Stimulated activated CD8-positive, alpha-beta memory T cell treated with anti-CD3 and anti-CD28 coated beads, Interleukin-12 subunit alpha, Interleukin-12 subunit beta, amount 100 ng/mL, for 4 hours (primary cell): ENCODE measurements at places on chromosomes 16 and 17.
A peak's percentile ranks its signal among the peaks of the same experiment; 100 is the strongest.

- no peak for DNase-seq
Observed at GRCh38 chr16:19997734-19998133, 76.0 kb downstream of the GPR139 start.

DNA sequence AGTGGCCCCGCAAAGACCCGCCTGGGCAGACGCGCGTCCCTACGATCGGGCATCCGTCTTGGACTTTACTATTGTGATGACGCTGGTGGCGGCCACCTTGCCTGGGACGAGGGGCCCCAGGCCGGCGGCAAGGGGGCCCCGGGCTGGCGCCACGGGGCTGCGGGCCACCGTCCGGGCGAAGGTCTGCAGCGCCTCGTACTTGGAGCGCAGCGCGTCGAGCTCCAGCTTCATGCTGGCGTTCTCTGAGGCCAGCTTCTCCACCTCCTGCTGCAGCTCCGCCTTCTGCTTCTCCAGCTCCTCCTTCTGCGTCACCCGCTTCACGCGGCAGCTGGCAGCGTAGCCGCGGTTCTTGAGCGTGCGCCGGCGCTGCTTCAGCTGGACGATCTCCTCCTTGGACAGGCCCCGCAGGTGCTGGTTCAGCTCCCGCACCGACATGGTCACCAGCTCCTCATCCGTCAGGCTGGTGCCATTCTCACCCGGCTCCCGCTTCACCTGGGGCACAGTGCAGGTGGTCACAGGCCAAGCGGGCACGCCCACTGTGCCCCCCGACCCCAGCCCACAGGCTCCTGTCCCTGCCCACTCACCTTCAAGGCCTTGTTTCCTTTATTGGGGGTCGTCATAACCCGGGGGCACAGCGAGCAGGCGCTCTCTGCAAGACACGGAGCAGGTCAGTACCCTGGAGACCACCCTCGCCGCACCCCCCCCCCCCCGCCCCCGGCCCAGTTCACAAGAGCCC is 4.8 kb upstream of the SIRT7 start:
- no peak for DNase-seq

DNA sequence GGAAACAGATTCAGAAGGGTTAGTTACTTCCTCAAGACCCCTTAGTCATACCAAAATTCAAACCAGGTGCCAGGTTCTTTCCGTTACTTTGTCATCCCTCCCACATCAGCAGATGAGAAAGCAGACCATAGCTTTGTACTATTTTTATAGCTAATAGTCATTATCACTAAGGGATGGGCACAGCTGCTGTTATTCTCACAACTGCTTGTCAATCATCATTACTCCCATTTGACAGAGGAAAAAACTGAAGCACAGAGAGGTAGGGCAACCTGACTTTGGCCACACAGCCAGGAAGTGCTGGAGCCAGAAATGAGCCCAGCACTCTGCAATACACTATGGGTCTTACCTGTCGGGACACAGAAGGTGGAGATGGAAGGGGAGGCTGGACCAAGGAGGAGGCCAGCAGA is 30.0 kb downstream of the TEKT5 start:
- no peak for DNase-seq

DNA sequence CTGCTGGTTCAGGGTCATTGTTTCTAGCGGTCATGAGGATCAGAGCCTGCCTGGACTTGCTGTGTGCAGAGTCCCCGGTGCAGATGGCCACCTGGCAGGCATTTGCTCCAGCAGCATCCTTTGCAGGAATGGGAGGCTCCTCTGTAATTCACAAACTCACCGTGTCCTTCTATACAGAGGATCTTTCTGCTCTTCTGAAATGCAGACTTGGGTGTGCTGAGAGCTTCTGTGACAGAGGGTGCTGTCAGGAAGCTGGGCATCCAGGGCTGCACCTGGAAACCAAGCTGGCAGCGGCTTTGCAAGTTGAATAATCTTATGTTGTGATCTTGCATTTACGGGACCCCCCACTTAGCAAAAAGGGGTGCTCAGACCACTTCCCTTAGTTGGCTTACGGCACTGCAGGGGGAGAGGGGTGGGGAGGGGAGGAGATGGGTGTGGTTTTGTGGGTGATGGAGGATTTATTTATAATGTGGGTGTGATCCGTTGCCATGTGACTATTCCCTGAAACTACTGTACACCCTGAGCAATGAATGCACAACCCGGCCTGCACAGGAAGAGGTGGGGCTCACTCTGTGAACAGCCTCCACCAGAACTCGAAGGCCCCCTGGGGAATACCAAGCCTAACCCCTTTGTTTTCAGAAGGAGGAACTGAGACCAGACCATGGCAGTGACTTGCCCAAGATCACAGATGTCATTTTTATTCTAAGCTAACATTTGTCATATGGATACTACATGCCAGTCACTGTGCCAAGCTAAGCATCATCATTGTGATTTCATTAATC is 178.3 kb downstream of the PRKCB start:
- peak; percentile 23 for DNase-seq

DNA sequence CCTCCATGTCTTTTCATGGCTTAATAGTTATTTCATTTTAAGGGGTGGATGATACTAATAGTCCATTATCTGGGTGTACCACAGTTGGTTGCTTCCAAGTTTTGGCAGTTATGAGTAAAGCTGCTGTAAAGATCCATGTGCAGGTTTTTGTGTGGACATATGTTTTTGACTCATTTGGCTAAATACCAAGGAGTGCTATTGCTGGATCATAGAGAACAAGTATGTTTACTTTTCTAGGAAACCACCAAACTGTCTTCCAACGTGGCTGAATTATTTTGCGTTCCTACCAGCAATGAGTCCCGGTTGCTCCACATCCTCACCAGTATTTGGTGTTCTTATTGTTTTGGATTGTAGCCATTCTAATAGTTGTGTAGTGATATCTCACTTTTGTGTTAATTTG is 181.9 kb downstream of the SPECC1 start:
- DNase-seq = no peak

DNA sequence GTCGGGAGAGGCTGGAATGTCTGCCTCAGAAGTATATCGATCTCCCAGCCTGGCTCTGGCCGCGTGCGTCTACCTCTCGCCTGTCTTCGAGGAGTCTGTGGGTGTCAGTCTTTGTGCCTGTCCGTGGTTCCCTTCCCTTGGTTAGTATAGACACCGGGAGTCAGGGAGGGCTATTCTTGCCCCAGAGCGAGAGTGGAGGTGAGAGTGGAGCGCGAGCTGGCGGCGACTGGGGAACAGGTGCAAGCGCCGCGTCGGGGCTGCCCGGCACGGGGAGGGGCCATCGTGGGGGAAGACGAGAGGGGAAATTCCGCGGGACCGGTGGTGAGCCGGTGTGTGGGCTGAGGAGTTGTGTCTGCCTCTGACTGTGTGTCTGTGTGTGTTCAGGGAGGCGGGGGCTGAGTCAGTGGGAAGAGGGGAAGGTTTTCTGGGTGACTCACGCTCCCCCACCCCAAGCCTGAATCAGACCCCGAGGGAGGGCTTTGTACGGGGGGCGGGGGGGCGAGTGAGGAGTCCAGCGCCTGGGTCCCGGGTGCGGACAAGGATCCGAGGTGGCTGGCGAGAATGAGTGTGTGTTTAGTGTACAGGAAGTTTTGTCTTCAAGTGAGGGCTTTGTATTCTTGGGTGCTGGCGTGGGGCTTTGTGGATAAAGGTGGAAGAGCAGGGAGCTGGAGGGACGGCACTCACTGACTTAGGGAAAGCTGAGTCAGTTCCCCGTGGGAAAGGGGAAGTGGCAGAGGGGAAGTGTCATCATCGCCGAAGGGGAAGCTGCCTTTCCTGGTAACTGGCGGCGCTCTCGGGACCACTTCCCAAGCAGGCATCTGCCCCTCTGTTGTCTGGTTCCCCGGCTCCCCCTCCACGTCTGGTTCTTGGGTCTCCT is 8.6 kb downstream of the KDM6B start:
- DNase-seq = peak; percentile 97

DNA sequence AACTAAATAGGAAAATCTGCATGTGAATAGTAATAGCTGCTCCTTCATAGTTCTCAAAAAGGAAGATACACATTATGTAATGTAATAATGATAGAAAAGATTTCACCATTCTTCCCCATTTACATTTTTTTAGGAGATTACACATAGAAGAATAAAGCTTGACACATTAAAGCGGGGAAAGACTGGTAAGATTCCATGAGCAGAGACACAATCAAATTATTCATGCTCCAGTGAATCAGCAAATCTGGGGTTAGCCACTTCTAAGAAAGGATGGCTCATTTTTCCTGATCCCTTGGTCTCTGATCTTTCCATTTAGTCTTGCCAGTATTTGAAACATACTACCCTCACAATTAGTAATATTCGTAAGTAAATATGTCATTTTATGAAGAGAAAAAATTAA is 81.9 kb downstream of the CA4 start:
- no peak for DNase-seq

DNA sequence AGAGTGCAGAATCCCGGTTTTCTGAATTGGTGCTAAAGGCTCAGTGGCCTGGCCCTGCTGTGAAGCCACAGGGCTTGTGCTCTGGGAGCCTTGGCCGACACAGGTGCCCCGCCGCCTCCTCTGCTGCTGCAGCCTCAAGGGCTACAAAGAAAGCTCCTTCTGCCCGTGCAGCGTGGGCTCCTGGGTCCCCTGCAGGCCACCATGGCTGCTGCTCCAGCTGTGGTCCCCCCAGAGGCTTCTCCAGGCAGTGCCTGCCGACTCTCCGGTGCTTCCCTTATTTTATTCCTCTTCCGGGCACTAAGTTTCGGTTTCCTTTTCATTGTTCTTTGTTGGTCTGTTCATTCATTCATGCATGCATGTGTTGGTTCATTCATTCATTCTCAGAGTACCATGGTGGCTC is 53.1 kb downstream of the CMIP start:
- DNase-seq = no peak

DNA sequence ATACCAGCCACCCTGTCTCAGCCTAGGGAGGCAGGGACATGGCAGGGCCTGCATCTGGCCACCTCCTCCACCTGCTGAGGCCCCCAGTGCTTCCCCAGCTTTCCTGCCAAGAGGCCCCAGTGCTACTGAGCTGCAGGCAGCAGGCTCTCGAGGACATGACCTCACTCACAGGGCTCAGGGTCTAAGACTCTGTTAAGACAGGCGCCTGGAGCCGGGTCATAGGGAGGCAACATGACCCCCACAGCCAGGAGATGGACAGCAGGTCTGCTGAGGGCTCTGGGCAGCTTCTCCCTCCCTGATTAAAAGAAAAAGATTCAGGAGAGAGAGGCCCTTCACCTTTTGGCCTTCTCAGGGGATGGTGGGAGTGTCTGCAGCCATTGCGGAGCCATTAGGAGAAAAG is 23.2 kb upstream of the FASN start:
- DNase-seq = no peak

DNA sequence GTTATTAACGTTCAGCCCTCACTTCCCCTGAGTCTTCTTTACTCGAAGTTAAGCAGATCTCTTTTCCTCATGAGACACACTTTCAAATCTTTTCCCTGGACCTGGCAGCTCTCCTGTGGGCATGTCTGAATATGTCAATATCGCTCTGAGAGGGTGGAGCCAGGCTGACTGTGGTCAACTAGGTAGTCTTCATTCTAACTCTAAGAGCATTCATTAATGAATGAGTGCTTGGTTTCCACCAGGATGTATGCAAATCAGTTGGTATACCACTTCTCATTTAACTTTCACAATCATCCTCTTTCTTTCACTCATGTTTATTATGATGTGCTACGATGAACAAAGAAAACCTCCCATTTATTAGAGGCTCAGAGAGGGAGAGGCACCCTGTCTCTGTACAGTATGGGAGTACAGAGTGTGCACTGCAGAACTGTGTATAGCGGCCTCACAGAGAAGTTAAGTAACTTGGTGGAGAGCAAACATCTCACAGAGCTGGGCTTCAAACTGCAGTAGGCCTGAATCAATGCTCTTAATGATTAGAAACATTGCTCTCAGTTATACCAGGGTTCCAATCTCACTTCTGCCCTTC is 39.9 kb downstream of the OTOA start:
- DNase-seq = no peak

DNA sequence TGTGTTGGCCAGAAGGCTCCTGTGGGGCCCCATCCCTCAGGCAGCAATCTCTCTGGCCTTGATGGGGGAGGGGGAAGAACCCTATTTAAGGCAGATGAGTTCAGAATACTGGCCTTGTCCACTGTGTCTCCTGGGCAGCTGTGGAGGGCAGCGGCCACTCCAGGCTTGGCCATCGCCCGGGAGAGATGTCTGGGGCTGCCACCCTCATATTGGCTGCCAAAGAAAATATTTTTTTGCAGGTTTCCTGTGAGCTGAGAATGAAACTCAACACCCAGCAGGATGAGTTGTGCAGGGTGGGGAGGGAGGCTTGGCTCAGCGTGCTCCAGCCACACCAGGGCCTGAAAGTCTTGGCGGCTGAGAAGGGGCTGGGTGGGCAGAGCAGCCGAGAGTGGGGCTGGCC is 14.4 kb upstream of the TIMP2 start:
- DNase-seq = no peak

DNA sequence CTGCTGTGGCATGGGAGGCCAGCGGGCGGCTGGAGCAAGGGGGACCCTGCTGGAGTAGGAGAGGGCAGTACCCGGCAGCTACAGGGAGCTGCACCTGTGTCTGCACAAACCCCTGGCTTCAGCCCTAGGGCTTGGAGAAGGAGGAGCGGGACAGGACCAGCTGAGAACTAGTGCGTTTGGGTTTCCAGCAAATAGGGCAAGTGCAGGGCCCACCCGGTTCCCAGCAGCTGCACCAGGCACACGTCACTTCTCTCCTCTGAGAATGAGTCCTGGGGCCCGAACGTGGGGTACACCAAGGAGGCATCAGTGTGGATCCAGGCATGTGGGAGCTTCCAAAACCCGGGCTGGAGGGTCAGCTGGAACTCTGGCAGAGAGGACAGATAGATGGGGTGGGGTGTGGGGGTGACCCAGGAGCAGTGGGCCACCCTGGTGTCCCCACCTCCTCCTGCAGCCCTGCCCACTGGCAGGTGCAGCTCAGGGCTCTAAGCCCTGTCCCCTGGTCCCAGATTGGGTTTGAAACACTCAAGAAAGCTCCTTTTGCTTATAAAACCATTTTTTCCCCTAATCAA is 5.6 kb downstream of the C16orf89 start:
- no peak for DNase-seq

DNA sequence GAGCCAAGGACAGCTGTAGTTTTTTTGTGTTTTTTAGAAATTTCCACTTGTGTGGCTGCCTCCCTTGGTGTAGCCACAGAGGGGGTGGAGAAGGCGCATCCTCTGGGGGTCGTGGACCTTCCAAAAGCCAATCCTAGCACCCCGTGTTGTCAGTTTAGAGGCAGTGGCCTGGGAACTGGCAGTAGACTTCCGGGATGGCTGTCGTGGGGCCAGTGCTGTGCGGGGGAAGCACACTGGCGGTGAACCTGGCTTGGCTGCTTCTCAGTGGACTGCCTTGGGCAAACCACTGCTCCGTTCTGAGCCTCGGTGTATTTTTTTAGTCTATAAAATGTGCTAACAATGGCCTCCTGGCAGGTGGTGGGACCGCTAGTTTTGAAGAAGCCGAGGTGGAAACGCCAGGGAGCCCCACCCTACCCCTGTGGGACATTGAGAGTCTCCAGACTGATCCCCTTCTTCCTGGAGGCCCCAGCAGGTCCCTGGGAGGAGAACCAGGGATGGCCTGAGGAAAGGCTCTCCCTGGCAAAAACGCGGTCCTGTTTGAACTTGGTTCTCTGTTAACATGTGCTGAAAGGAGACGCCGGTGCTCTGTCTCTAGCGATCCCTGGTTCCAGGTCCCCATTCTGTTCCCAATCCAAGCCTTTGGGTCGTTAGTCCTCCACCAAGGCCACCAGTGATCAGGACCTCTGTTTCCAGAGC is 125.7 kb downstream of the CMIP start:
- DNase-seq = no peak
